Umbilical cord (tissue), 2 donors: ENCODE measurements at places on chromosomes 4 and X. TPM values are rescaled to one million over a fixed set of nuclear protein-coding genes. Genes with fewer than 3 reads are reported as not detected.

DNA sequence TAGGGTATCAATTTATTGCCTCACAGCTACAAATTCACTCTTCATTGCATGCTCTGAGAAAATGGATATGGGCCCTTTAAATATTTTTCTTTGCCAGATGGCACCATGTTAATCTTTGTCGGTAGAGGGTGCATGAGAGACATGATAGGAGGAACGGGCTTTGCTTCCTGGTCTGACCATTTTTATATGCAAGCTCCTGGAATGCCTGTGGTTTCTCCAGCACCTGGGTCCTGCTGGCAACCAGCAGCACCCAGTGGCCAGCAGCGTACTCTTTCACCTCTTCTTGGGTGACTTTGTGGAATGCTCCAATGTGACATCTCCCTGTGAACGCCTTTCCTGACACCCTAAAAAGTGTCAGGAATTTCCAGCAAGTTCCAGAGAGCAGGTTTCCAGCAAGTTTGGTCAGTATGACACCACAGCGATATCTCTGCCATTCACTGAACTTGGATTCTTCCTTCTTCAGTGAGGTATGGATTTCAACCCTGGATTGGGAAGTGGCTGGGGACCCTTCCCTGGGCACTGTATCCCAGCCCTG lies 140.3 kb upstream of the PGRMC2 start:
- DNase-seq, result peak; percentile 13

DNA sequence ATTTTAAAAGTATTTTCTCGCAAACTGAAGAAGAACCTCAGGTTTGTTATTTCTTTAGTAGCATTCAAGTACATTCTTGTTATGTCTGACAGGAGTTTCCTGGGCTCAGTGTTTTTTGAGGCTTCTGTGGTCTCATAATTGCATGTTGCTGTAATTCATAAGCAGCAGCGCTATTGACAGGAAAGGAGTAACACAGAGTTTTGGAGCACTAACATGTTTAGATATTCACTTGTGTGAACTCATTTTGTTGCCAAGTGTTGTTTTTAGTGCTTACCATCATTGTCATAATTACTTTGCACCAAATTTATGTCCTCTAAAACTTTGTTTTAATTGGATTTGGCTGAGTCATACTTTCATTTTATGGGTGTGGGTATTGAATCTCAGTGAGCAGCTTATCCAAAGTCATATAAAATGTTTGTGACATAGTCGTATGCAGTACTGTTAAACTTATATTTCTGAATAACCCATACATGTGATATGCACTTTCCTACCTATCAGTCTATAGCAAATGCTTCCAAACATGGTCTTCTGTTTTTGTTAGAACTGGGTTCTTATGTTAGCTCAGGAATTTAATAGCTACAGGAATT lies 358.7 kb upstream of the CTSO start:
- DNase-seq, result peak; percentile 22

DNA sequence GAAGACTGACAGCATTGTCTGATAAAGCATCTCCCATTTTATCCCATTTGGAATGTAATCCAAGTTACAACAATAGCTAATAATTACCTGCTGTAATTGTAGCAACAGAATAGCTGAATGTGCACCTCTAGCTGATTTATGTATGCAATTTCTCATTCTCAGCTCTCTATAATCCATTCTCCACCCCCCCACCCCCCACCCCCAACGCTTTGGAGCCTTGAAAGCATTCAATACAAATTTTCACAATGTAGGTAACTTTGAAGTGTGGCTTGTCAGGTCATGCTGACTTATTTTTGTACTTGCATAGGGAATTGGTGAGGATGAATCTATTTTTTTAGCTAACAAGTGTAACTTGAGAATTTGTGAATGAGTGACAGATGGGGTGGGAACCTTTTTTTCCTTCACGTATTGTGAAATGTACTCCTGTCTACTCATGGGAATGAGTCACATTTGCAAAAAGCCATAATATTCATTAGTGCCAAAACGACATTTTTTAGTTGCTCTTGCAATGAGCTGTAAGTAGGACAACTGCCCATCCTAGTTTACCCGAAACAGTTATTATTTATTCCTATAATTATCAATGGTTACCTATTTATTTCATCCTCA lies 159.3 kb downstream of the PALLD start:
- DNase-seq, result no peak

The DHX15 gene
- 162 TPM for total RNA-seq

The UCP1 gene
- total RNA-seq, result 1.2 TPM
